ENCODE measurements at places on chromosomes 3 and 15.

DNA sequence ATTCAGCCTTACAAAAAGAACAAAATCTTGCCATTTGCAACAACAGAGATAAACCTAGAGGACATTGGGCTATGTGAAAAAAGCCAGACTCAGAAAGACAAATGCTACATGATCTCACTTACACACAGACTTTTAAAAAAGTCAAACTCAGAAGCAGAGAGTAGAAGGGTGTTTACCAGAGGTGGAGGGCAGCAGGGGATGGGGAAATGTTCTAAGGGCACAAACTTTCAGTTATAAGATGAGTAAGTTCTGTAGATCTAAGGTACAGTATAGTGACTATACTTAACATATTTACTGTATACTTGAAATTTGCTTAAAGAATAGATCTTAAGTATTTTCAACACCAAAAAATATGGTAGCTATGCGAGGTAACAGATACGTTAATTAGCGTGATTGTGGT lies 3.0 kb downstream of the MYEF2 start:
- no peak for DNase-seq

DNA sequence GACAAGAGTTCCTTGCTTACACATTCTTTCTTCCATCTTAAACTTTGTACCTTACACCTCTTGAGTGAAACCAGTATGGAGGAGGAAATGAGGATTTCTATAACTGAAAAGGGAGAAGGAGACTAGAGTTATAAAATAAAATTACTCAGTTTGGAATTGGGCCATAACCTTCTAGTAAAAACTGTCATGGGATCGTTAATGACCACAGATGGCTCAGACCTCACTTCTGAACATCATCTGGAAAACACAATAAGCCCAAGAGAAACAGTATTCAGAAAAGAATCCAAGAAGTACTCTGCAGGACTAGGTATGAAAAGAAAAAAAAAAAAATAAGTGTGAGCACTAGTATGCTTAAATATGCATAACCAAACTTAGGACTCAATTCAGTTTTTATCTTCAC lies 12.1 kb downstream of the GAP43 start:
- no peak for DNase-seq

GRCh38 chr3:27758083-27758482 lies 36.0 kb upstream of the EOMES start:
- DNase-seq, result no peak

- no peak for DNase-seq
These were observed 442.9 kb downstream of the ERC2 start for GRCh38 chr3:56025326-56025725.

GRCh38 chr3:140062461-140062860 lies 127.5 kb downstream of the CLSTN2 start:
- no peak for DNase-seq

GRCh38 chr15:60079210-60079609 lies 75.1 kb downstream of the FOXB1 start:
- no peak for DNase-seq

GRCh38 chr3:71117572-71118247 lies 465.8 kb downstream of the FOXP1 start:
- no peak for DNase-seq

- DNase-seq, result peak; percentile 33
These were observed 1.5 kb downstream of the IGF2BP2 start for GRCh38 chr3:185823078-185824044.

GRCh38 chr15:27681038-27681437 lies 418.1 kb downstream of the OCA2 start:
- no peak for DNase-seq

DNA sequence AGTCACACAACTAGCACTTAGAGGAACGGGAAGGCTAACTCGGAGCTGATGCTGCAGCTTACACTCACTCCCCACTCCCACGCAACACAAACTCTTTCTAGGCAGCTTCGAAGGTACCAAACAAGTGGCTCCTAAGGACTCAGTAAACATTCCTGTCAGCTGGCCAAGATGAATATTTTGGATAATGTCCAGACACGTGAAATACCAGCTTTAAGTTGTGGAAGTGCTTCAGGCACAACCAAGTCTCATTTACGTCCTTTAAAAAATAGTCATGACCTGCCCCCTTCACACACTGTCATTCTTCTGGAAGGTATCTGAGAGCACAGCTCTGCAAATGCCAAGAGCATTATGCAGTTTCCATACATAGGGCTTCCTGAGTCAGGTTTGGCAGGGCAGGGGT lies 1005.9 kb upstream of the CFAP20DC start:
- no peak for DNase-seq

- no peak for DNase-seq
These were observed 93.7 kb downstream of the FBLN2 start for GRCh38 chr3:13642597-13642996.

DNA sequence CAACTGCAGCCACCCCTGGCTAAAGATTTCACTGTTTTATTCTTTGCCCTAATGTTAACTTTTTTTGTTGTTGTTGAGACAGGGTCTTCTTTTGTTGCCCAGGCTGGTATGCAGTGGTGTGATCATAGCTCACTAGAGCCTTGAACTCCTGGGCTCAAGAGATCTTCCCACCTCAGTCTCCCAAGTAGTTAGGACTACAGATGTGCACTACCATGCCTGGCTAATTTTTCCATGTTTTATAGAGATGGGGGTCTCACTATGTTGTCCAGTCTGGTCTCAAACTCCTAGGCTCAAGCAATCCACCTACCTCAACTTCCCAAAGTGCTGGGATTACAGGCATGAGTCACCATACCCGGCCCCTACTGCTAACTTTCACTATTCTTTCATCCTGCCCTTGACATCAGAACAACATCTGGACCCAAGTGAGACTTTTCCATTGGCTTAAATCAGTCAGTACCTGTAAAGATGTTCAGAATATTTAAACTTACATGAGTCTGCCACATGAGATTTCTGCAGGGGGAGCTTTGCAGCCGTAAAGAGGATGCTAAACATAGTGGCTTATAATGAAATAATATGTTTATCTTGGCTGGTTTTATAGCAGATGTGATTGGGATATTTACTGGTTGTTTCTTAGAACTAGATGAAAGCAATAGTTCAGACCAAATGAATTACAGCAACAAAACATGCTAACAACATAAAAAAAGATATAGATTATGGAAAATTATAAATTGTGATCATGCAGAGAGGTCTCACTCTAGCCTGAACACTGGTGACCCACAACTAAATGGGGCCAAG lies 73.6 kb downstream of the HMG20A start:
- no peak for DNase-seq

GRCh38 chr3:187369089-187369447 lies 883 bp downstream of the RTP4 start:
- no peak for DNase-seq

GRCh38 chr3:187744169-187745151 lies 808 bp downstream of the BCL6 start:
- DNase-seq, result peak; percentile 68

DNA sequence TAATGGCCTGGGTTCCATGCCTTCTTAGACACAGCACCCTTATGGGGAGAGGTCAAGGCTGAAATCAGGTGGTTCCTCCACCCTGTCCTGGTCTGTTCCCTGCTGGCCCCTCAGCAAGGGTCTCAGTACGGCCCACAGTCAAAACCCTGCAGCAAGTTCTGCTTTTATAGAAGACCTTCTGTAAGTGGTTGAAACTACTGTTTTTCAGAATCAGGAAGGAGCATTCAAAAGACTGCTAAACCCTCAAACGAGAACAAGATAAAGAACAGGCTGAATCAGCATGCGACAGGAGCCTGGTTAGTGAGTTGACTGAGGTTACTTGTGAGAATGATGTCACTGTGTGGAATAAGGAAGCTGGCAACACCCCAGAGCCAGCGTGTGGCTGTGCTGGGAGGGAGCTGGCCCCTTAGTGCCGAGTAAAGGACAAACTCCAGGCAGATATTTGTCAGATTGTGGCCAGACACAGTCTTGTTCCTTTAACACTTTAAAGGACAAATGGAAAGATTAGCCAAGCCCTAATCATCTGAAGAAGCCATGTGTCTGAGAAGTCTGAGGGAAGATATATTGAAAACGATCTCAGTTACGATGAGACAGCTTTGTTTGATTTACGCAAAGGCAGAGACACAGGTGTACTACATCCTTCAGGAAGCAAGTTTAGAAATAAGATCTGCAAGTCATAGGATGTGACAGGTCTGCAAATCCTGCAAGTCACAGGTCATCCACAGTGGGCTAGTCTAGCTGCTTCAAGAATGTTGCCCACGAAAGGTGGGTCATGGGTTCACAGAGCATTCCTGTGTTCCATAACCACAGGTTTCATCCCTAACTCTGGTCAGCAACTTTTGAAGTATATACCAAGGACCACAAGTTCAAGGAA lies 54.0 kb downstream of the B3GNT5 start:
- DNase-seq, result no peak

DNA sequence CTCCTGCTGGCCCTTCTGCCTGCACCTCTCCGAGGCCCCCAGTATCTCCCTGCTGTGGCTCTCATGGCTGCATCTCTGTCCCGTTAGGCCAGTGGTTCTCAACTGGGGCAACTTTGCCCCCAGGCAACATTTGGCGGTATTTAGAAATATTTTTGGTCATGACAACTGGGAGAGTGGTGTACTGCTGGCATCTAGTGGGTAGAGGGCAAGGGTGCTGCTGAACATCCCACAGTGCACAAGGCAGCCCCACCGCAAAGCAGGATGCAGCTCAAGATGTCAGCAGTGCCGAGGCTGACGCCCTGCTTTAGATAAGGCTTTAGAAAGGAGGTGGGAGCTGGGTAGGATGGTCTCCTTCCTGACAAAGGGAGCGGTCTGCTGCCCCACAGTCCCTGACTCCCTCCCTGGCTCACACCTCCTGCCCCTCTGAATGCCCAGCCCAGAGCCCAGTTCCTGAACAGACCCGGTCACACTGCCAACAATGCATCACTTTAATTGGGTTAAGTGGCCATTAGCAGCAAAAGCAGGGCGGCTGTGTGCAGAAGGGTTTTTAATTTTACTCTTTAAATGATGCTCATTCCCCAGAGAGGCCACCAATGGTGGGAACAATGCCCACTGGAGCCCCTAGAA lies 68.8 kb upstream of the TMEM115 start:
- DNase-seq, result no peak

DNA sequence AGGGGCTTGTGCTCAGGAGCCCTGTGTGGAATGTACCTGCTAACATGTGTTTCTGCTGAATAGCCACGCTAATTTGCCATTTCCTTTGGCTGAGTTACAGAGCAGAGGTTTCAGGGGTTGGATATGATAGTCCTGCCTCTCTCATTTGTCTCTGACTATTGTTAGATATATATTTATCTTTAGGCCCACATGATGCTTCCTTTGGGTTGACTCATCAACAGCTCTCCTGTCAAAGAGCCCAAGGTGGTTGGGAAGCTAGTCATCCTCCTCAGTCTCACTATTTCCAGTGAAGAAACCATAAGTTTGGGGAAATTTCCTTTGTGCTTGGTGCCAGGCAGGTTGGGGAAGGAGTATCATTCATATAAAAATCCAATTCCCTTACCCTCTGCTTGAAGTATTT lies 1194.6 kb downstream of the ZPLD1 start:
- no peak for DNase-seq

DNA sequence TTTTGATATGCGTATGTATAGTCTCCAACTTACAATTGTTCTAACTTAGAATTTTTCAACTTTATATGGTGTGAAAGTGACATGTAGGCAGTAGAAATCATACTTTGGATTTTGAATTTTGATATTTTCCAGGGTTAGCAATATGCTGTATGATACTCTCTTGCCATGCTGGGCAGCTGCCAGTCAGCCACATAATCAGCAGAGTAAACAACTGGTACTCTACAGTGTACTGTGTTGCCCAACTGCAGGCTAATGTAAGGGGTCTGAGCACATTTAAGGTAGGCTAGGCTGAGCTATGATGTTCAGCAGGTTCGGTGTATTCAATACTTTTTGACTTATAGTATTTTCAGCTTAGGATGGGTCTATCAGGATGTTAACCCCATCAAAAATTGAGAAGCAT lies 52.0 kb upstream of the RYK start:
- no peak for DNase-seq

GRCh38 chr3:105844704-105845103 lies 24.1 kb downstream of the CBLB start:
- DNase-seq, result no peak

GRCh38 chr3:189839576-189839975 lies 208.4 kb downstream of the TP63 start:
- no peak for DNase-seq

DNA sequence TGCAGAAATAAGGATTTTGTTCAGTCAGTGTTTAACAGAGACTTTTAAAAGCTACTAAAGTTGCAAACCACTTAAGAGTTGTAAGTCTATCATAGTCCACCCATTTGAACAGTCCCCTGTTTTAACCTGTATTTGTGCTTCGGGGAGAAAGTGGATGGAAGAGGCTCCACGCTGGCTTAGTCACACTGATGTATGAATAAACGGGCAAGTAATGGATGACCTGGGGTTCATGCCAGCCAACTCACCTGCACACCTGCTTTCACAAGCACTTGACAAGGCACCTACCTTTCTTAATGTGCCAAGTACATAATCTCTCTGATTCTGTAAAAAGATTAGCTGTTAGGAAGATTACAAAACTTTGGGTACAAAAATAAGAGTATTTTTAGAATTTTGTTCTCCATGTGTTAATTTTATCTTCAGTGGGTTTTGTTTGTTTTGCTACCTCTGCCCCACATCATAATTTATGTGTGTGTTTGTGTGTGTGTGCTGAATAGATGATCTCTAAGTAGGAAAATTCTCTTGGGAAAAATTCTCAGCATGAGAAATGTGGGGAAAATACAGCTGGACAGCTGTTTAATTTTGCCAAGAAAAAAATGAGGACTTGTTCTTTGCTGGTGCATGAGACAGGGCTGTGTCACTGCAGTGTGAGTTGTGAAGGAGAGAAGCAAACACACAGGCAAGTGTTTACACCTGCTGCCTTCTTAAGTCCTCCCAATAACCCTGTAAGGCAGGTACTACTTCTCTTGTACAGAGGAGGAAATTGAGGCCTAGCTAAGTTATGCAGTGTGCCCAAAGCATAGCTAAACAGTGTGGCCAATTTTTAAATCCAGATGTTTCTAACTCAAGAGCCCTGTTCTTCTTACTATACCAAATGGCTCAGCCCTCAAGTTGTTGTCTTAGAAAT lies 181.2 kb upstream of the IL12A start:
- no peak for DNase-seq

- DNase-seq, result no peak
These were observed 31.2 kb downstream of the LINS1 start for GRCh38 chr15:100570735-100571313.

GRCh38 chr3:171881251-171881650 lies 38.1 kb downstream of the TMEM212 start:
- no peak for DNase-seq

DNA sequence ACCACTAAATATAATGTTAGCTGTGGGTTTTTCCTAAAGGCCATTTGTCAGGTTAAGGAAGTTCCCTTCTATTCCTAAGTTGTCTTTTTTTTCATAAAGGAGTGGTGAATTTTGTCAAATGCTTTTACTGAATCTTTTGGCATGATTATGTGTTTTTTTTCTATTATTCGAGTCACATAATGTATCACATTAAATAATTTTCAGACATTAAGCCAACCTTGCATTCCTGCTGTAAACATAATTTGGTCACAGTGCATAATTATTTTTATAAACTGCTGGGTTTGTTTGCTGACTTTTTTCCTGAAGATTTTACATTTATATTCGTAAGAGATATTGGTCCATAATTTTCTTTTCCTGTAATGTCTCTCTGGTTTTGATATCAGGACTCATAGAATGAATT lies 101.8 kb upstream of the SPRED1 start:
- no peak for DNase-seq

- DNase-seq, result no peak
These were observed 19.1 kb upstream of the NR2F2 start for GRCh38 chr15:96311256-96311955.
